ENCODE measurements at places on chromosomes 11 and 22.

- DNase-seq: peak; percentile 73
Measured at GRCh38 chr11:68371171-68372041, 59.0 kb downstream of the LRP5 start.

GRCh38 chr11:13160346-13160745 lies 117.2 kb upstream of the BMAL1 start:
- no peak for DNase-seq

GRCh38 chr11:74506823-74507222 lies 13.3 kb upstream of the LIPT2 start:
- no peak for DNase-seq

GRCh38 chr11:67312187-67313021 lies 9.1 kb downstream of the SSH3 start:
- no peak for DNase-seq

GRCh38 chr11:14908214-14908880 lies 16.3 kb upstream of the CYP2R1 start:
- no peak for DNase-seq

- no peak for DNase-seq
Measured at GRCh38 chr11:8790968-8791367, 108.4 kb downstream of the RPL27A start.

- DNase-seq: no peak
Measured at GRCh38 chr11:57343825-57344224, 5.7 kb downstream of the P2RX3 start.

GRCh38 chr11:11555208-11555607 lies 66.6 kb downstream of the GALNT18 start:
- no peak for DNase-seq

GRCh38 chr22:19730655-19731360 lies 7.5 kb downstream of the GP1BB start:
- DNase-seq: peak; percentile 64

- no peak for DNase-seq
Measured at GRCh38 chr22:28435982-28436381, 243.7 kb downstream of the TTC28 start.

DNA sequence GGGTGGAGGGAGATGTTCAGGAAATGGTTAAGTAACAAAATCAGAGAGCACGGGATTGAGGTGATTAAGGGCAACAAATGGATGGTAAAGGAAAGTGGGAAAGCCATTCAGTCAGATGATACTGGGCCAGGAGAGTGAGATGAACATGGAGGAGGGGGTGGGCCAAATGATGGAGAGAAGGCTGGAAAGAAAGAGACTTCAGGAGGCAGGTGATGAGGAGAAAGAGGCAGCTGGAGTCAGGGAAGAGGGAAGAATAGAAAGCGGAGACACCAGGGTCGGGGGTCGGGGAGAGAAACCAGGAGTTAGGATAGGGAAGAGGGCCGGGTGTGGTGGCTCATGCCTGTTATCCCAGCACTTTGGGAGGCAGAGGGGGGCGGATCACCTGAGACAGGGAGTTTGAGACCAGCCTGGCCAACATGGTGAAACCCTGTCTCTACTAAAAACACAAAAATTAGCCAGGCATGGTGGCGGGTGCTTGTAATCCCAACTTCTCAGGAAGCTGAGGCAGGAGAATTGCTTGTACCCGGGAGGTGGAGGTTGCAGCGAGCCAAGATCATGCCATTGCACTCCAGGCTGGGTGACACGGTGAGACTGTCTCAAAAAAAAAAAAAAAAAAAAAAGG lies 4.7 kb upstream of the KDM2A start:
- no peak for DNase-seq

- DNase-seq: no peak
Measured at GRCh38 chr11:22304337-22304961, 33.7 kb upstream of the SLC17A6 start.

- DNase-seq: peak; percentile 58
Measured at GRCh38 chr11:113839842-113840241, 35.5 kb downstream of the USP28 start.

- DNase-seq: no peak
Measured at GRCh38 chr11:120261931-120262330, 22.0 kb downstream of the POU2F3 start.

GRCh38 chr11:11436715-11437313 lies 83.8 kb upstream of the CSNK2A3 start:
- no peak for DNase-seq

DNA sequence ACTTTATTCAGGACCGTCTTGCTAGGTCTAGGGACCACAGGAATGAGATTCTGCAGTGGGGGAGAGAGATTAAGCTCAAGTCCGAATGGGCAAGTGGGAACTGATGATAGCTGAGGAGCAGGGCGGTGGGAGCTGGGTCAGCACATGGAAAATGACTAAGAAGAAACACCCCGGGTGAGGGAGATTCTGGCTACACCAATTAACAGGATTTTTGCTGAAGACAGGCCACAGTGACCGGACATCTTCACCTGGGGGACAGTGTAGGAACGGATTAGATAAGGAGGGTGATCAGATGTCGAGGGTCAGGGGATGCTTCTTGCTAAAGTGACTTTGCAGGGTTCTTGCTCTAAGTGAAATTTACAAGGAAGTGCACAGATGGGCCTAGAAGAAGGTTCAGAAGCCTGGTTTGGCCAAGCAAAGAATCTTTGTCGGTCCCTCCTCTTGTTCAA lies 8.5 kb upstream of the DGCR8 start:
- no peak for DNase-seq

GRCh38 chr11:66218036-66218435 lies 50.4 kb upstream of the RAB1B start:
- no peak for DNase-seq
